Fibroblast of skin of left biceps (primary cell): ENCODE measurements at places on chromosomes 11 and 22.

GRCh38 chr11:63840356-63841060 lies 1.6 kb downstream of the MARK2 start:
- DNase-seq = no peak

DNA sequence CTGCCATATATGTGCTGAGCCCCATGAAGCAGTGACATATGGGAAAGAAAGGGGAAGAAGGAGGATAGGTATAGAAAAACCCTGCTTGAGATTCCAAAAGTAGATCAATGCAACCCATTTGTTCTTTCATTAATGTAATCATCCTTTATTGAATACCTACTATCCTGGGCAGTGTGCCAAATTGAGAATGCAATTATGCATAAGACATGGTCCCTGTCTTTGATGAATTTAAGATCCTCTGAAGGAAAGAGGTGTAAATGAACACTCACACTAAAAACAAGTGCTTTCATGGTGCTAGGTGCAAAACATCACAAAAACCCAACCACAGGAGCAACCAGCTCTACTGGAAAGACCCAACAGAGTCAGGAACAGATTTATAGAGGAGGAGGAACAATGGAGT lies 29.7 kb downstream of the FLI1 start:
- DNase-seq = no peak

- DNase-seq = no peak
These were observed 87.8 kb upstream of the CRYBB3 start for GRCh38 chr22:25111579-25112517.

DNA sequence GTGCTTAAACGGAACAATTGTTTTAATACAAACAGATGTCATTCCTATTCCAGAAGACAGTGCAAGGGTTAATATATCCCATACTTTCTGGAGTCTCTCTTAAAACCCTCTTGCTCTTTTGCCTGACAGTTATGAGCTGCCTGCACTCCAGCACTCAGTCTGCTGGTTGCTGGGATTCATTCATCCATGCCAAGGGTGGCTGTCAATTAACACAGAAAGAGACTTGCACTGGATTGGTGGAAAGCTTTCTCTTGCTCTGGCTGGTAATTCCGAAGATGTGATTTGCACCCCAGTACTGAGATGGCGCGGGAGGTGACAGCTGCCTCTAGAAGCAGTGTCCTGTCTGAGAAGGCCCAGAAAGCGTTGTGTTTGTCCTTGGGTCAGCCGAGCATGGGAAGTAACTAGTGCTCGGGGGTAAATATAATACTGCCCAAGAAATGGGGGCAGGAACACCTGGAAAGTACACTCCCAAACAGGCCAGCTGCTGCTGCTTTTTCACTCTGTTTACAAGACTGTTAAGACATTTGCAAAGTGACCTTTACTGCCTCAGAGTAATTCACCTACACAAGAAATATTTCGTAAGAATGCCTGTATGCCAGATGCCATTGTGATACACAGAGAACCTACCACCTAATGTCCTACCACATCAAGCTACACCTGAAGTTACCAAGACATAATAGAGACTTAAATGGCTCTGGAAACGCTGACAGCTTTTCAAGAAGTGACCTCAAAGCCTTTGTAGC lies 20.5 kb downstream of the SCUBE2 start:
- DNase-seq = no peak

GRCh38 chr22:24214467-24215285 lies 30.2 kb downstream of the GGT5 start:
- DNase-seq = no peak

GRCh38 chr11:11821899-11822298 lies 19.9 kb upstream of the USP47 start:
- no peak for DNase-seq

GRCh38 chr11:2380807-2381350 lies 3.8 kb downstream of the CD81 start:
- DNase-seq = no peak

- no peak for DNase-seq
These were observed 682 bp downstream of the LARGE1 start for GRCh38 chr22:33919391-33920196.
